ENCODE measurements at places on chromosomes 2 and 18. TPM values are rescaled to one million over a fixed set of nuclear protein-coding genes. Genes with fewer than 3 reads are reported as not detected.

The MAP3K19 gene
- total RNA-seq = not detected

The LNPK gene
- 16.6 TPM for total RNA-seq

The CASP8 gene
- 20.9 TPM for total RNA-seq

The CYS1 gene
- total RNA-seq = 0.26 TPM

The HOXD13 gene
- total RNA-seq = not detected

The SMAD2 gene
- 76.6 TPM for total RNA-seq

The KRTCAP3 gene
- 29.1 TPM for total RNA-seq

The POTEI gene
- total RNA-seq = not detected

DNA sequence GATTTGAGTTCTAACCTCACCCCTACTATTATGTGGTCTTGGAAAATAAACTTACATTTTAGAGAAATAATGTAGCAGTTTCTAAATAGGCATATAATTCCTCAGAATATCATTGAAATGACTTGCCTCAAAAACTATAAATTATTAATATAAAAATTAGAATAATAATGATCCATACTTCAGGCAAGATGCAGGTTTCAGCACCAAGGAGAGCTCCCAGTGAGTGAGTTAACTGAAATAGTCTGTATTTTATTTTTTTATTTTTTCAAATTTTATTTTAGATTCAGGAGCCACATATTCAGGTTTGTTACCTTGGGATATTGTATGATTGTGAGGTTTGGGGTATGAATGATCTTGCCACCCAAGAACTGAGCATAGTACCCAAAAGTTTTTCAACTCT is 472.2 kb upstream of the DCC start:
- peak; percentile 8 for DNase-seq

- no peak for DNase-seq
Observed at GRCh38 chr2:88042476-88042875, 13.1 kb downstream of the KRCC1 start.

- no peak for DNase-seq
Observed at GRCh38 chr2:68272246-68272994, 20.1 kb upstream of the PPP3R1 start.

GRCh38 chr2:98086491-98087446 is at the start of gene VWA3B:
VWA3B (plus strand) TSS chr2:98087167; CDS start chr2:98093093, 5,926 bp downstream.
- DNase-seq = peak; percentile 54

DNA sequence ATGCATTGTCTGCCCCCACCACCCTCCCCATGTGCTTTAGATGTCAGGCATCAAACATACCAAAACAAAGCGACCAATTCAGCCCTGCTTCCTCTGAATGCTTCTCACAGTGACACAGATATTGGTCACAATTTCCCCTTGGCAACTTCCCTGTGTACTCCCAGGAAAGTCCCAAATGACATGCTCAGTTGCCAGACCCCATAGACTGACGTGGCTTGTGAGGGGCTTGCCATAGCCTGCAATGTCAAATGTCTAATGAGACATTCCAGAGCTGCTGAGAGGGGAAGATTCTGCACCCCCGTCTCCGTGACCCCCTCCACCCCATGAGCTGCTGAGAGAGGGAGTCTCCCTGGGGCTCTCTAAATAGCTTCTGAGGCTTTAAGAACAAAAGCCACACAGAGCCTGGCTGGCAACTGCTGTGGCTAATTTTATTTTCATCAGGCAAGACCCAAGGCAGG is 47.3 kb downstream of the RFTN2 start:
- DNase-seq = peak; percentile 62

- no peak for DNase-seq
Observed at GRCh38 chr2:45871025-45871424, 219.6 kb downstream of the PRKCE start.

GRCh38 chr2:94923196-94923595 is 52.0 kb downstream of the TEKT4 start:
- DNase-seq = peak; percentile 0

- no peak for DNase-seq
Observed at GRCh38 chr2:56703001-56703400, 519.2 kb downstream of the CCDC85A start.

DNA sequence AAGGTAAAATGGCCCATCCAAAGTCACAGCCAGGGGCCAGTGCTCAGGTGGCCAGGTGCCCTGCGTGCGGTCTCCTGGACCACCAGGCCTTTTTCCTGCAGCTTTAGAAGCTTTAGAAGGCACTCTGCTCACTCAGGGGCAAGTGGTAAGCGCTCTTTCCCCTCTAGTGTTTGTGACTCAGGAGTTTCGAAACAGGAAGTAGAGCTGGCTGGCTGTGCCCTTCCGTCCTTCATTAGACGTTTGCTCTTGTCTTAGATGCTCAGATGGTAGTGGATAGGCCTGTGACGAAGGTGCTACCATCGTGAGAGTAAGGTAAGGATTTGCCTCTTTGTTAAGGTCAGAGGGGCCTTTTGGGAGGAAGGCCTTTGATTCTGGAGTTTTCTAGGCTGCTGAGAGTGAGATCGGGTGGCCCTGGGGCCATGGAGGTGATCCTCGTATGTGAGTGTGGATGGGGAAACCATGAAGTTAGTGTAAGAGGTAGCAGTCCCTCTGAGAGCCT is at the start of gene CASP8:
Gene CASP8 (plus strand): TSS at position 235 of the 499 bp plus-strand sequence. CDS start 5,951 bp downstream, outside the sequence.
- DNase-seq = peak; percentile 67

GRCh38 chr2:37790019-37790418 is 118.6 kb upstream of the CDC42EP3 start:
- DNase-seq = peak; percentile 78

- no peak for DNase-seq
Observed at GRCh38 chr2:138180692-138181386, 216.6 kb downstream of the HNMT start.

- peak; percentile 67 for DNase-seq
Observed at GRCh38 chr18:48030616-48031480, 100.4 kb upstream of the SMAD2 start.

GRCh38 chr2:3493615-3494007 is 25.7 kb downstream of the ADI1 start:
- DNase-seq = peak; percentile 57

GRCh38 chr2:172092716-172093415 is 7.6 kb downstream of the DLX1 start:
- DNase-seq = no peak

- peak; percentile 19 for DNase-seq
Observed at GRCh38 chr2:236121546-236121945, 46.6 kb downstream of the GBX2 start.

- DNase-seq = no peak
Observed at GRCh38 chr2:10921525-10921924, 9.8 kb downstream of the KCNF1 start.

DNA sequence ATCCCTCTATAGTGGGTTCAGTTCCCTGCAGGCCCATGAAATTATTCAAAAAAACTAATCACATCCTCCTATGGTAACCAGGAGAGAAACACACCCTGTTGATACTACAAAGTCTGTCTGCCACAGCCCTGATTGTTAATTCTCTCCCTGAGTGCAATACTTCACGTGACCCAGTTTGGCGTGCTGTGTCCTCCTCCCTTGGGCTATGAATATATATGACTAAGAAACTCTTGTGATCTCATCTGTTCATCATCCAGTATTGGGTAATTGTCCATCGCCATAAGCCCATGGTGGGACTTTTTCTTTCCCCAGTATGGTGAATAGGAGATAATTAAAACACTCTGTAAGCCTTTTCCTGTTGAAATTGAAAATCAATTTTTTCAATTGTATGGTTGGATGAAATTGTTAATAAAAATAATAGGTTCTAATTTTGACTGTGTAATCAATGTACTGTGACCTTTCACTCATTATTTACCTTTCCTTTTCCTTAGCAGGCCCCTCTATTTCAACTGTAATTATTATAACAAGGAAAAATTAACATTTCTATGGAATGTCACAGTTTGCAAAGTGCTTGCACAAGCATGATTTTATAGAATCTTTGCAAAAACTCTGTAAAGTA is 1822.6 kb downstream of the SUCLG1 start:
- DNase-seq = peak; percentile 40

- DNase-seq = peak; percentile 59
Observed at GRCh38 chr2:172999641-173000386, 75.8 kb upstream of the MAP3K20 start.

DNA sequence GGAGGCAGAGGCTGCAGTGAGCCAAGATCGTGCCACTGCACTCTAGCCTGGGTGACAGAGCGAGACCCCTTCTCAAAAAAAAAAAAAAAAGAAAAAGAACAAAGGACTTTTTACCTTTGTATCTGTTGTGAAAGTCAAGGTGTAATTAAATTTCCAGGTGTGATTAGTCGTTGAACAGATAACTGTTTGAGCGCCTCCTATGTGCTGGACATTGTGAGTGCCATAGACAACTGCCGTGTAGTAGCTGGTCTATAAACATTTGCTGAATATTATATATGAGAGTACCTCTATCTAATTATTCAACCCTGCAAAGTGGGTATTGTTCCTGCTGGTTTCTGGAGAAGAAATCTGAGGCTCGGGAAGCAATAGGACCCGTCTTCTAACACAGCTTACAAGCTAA is 71.8 kb downstream of the ASAP2 start:
- no peak for DNase-seq

Measured in bronchial epithelial cell (primary cell).